ENCODE measurements at places on chromosomes 5 and 9.

DNA sequence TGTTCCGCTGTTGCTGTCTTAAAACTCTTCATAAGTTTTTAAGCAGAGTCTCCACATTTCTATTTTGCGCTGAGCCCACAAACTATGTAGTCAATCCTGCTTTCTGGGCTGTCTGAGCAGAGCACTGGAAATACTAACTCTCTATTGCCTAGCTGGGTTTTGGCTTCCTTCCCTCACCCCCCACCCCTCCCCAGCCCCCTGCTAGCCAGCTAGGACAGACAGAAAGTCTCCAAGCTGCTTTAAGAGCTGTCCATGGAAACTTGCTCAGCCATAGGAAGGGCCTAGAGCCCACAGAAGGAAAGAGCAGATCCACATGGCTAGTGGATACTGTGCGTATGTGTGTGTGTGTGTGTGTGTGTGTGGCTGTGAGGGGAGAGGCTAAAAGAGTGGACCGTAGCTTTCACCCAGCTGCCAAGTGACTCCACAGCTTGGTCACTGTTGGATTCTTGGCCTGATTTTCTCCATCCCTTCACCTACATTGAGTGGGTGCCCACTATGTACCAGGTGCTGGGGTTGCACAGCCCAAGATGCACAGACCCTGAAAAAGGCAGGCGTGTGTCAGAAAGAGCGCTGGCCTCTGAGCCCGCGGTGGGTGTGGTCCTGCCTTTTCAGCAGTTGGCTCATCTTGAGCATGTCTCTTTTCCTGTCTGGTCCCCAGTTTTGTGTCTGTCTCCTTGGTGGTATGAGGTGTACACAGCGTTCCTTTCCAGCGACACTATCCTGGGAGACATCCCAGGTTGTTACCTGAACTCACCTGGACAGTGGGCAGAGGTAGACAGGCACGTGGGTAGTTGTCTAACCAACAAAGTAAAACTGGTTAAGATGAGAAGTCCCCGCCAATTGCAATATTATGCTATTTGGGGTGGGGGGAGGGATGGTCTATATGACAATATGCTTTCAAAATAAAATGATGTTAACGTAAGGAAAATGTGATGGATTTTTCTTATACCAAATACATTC lies 5.4 kb upstream of the NKX2-5 start:
- DNase-seq: no peak

DNA sequence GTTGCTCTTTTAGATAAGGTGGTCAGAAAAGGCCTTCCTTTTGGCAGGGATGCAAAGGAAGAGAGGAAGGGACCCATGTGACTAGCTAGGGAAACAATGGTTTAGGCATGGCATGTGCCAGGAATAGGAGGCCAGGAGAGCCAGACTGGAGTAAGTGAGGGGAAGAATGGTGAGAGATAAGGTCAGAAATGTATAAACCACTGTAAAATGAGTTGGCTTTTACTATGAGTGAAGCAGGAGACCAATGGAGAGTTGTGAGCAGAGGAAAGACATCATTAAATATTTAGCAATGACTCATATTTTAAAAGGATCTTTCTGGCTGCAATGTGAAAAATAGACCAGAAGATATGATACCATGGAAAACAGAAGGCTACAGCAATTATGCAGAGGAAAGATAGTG lies 50.9 kb downstream of the AP3B1 start:
- no peak for DNase-seq

GRCh38 chr5:35884773-35885172 lies 28.1 kb downstream of the IL7R start:
- DNase-seq: no peak

- DNase-seq: no peak
These were observed 28.5 kb upstream of the CETN3 start for GRCh38 chr5:90438100-90438499.

- no peak for DNase-seq
These were observed 404.9 kb upstream of the ADAMTS16 start for GRCh38 chr5:4735261-4735660.

DNA sequence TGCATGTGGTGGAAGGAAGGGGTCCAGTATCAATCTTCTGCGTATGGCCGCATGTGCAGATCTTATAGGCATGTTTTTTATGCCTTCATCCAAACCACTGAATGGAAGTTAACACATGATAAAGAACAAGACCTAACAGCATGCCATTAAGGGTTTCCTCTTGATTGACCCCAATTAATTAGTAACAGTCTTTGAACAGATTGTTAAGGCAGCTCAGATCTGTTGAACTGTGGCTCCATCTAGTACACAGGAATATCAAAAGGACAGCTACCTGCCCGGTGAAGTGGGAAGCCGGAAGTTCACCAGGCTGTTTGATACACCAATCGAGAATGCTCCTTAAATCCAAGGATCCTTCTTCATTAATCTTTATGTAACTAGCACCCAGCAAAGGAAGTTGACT lies 159.9 kb upstream of the ADAMTS16 start:
- no peak for DNase-seq

DNA sequence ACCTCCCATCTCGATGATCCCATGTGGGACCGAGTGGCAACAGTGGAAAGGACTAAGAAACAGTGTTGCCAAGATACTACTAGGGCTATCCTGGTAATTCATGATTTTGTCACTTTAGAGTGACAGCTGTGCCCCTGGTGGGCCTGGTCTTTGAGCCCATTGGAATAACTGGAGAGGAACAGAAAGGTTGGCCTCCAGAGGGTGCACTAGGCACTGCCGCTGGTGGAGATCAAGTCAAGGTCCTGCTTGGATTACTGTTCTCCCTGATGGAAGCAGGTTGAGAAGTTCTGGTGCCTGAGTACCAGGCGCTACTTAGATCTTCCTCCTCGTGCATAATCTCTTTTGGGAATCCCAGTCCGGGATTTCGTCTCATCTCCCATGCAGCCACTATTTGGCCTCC lies 129.6 kb downstream of the SEC61B start:
- no peak for DNase-seq

- DNase-seq: no peak
These were observed 481.5 kb downstream of the NFIB start for GRCh38 chr9:13832446-13832845.

GRCh38 chr9:75893106-75893505 lies 2.6 kb downstream of the PCSK5 start:
- DNase-seq: no peak

DNA sequence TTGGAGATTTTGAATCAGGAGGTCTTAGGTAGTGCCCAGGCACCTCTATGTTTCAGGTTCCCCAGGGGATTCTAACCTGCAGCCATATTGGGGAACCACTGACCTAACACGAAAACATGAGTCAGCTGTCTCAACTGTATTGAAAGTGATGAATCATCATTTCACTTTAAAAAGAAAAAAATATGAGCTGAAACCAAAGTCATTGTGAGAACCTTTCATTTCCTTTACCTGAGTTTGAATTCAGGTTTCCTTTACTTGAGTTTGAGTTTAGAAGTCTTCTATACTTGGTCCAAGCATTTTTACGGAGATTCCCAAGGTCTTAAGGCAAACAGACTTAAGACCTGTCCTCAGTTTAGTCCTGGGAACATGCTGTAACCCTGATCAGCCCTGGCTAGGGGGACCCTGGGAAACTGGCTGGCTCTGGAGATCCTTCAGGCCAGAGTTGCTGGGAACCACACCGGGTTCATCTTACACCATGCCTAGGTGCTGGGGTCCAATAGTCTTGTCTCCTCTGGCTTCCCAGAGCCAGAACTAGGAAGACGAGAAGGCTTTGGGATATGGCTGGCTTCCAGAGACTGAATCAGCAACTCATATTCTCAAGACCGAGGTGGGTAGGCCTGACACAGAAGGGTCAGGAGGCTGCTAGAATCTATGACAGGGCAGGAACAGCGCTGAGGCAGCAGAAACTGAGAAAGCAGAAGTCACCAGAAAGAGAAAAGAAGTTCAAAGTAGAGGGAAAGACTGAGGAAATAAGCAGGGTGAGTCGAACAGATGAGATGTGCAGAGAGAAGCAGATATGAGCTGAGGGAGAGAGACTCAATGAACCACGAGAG lies 16.4 kb upstream of the PDCD1LG2 start:
- DNase-seq: no peak

DNA sequence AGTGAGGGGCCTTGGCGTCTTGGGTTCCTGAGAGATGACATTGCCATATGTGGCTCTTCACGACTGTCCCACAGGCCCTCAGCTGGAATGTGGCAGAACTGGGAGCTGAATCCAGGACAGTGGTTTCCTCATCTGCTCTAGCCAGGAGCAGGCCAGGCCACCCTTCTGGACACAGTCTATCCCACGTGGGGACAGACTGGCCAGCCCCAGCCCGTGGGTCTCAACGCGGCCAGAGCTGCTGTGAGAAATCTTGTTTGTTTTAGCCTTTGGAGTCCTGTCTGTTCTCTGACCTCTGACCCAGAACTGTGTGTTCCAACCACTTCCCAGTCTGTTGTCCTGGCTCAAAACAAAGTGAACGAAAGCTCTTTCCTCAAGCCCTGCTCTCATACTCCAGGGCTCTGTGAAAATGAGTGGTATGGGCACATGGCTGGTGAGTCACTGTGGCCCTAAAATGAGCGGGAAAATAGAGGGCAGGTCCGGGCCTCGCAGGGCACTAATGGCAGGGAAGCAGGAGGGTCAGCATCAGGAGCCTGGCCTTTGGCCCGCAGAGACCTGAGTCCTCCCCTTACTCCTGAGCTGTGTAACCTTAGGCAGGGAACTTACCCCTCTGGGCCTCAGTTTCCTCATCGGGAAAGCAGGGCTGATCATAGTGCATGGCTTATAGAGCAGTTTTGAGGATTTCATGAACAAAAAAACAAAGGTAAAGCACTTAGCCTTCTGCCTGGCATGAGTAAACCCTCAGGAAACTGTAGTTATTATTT lies 34.8 kb upstream of the GLRX start:
- no peak for DNase-seq

GRCh38 chr5:146463446-146463845 lies 16.3 kb downstream of the TCERG1 start:
- no peak for DNase-seq

DNA sequence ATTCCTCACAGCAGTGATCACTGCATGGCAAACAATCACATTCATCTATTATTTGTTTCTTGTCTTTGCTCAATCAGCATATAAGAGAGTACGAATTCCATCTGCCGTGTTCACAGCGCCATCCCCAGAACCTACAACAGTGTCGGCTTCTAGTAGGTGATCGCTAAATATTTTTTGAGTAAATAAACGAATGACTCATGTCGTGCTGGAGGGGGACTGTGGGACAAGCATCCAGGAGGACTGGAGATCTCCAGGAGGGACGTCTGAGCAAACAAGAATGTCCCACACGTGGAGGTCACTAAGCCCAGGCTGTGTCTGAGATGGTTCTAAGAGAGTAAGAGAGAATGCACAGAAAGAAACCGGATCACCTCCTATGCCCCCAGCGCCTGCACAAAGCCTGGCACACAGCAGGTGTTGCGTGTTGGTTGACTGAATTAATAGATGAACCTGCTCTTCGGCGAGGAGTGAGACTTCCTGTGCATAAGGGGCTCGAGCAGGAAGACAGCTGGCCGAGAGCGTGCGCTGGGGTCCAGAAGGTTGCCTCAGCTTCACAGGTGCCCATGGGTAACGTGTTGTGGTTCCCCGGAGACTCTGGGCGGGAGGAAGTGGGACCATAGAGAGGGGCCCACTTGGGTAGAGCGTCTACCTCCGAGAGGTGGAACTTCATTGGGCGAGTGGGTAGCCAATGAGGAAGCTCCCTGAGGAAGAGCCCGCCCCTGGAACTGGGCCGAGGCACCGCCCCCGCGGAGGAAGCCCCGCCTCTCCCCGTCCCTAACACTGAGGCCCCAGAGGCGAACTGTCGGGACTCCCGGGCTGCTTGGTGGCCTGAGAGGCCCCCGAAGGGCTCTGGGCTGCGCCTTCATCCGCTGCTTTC lies 193.0 kb downstream of the MELK start:
- DNase-seq: peak; percentile 92

GRCh38 chr9:16828340-16829281 lies 41.9 kb downstream of the BNC2 start:
- no peak for DNase-seq

- peak; percentile 67 for DNase-seq
These were observed 1.1 kb downstream of the SLC27A4 start for GRCh38 chr9:128341435-128341849.
